Stimulated activated CD4-positive, alpha-beta T cell treated with anti-CD3 and anti-CD28 coated beads, TNF-alpha, amount 100 ng/mL, for 48 hours (primary cell): ENCODE measurements at places on chromosomes 7 and 10.

- DNase-seq, result no peak
Measured at GRCh38 chr7:84532196-84532595, 337.6 kb upstream of the SEMA3A start.

DNA sequence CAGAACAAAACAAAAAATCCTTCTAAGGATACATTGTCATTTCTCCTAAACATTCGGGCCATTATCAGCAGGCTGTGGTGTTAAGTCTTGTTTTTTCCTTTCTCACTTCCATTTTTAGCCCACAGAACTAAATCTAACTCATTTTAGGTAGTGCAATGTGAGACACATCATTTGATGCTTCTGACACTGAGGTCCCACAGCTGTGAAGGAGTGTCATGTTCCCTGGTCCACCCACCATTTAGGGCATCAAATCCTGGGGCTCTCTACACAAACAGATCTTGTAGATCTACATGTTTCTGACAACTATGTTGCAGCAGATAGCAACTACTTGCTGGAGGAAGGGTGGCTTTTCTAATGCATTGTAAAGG, 232.5 kb upstream of the IGFBP3 start:
- DNase-seq, result no peak

DNA sequence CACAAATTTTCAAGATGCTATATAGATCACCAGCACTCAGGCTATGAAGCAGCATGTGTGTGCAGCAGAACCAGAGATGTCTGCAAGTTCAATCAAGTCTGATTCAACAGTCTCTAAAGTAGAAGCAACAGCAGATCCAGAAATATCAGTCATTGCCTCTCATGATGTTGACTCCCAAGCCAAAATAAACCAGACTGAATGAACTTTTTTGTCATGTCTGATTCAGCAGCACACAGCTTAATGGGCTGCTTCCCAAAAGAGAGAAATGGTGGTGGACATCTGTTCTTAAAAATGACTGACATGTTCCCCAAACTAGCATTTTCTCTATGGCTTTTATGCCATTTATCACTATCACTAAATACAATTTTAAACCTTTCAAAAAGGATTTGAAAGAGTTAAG, 53.8 kb downstream of the TMEM26 start:
- DNase-seq, result no peak

DNA sequence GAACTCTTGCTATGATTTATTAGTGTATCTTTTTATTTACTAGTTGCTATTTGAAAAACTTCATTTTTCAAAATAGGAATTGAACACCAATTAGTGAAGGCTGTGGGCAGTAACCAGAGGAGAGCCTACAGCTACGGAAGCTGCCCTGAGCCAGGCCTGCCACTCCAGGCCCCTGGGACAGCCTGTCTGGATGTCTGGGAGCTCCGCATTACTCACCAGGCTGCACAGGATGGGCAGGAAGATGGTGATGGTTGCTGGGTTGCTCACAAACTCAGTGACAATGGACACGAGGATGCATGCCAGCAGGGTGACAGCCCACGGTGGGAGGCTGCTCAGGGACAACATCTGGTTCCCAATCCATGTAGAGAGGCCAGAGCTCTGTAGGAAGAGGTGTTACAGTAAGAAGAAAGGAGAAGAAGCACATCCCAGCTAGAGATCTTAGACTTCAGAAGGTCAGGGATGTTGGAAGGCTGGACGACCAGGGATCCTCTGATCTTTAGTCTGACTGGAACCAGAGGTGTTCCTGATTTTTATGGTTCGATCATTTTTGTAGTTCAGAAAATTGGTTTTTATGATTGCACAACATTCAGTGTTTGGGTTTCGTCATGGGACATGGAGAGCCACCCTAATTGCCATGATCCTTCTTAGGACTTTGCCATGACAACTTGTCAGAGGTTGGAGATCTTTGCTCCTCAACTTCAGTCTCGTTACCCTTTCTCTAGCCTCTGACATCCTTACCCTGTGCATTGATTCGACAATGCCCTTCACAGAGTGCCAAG, 23.2 kb downstream of the STMP1 start:
- DNase-seq, result no peak

DNA sequence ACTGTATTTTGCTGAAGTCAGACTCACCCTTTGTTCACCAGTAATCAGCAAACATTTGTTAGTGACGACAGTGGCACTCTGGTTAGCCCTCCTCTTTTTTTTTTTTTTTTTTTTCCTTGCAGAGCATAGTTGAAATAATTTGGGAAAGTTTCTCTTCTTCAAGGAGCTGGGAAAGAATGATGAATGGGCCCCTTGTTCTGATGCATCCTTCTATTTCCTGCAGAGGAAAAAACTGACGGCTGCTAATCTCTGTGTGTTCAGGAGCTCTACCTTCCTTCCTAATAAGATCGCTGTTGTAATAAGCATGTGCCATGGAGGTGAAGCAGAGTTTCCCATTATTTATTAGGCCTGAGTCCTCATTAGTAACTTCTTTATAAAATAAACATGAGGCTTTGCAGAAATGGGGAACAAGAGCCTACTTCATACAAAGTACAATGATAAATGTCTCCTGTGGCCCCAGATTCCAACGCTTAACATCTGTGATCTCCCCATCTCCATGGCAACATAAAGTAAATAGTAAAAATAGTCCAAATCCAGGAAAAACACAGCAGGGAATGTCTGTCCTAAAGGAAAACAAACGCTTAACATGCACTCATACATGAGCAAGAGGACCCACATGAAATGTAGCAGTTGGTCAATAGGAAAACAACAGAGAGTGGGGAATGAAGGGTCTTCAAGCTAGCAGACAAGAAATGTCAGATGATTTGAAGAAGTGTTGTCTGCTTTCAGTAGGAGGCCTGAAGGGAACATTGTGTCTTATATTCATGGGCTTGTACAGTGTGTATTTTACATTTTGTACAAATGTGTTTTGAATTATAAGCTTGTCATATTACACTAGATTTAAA, 59.1 kb upstream of the CALD1 start:
- no peak for DNase-seq

DNA sequence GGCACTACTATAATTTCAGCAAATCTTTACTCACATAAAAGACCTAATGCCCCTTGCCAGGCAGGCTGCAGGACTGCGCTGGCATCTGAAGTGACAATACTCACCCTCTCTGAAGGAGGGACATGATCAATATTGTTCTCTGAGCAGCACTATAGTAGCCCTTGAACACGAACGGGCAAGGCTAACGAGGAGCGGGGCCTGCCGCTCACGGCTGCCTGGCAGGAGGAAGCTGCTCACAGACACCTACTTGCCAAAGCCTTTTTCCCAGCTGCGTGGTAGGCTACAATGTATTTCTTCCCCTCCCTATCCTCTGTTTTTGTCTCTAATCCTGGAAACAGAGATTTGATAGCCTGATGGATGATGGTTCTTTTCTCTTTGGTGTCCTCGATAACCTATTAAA, 19.9 kb downstream of the PUS7 start:
- no peak for DNase-seq

GRCh38 chr7:30764030-30764975, 6.9 kb upstream of the MINDY4 start:
- no peak for DNase-seq

- DNase-seq, result no peak
Measured at GRCh38 chr10:118045158-118045836, 1.4 kb downstream of the RAB11FIP2 start.

DNA sequence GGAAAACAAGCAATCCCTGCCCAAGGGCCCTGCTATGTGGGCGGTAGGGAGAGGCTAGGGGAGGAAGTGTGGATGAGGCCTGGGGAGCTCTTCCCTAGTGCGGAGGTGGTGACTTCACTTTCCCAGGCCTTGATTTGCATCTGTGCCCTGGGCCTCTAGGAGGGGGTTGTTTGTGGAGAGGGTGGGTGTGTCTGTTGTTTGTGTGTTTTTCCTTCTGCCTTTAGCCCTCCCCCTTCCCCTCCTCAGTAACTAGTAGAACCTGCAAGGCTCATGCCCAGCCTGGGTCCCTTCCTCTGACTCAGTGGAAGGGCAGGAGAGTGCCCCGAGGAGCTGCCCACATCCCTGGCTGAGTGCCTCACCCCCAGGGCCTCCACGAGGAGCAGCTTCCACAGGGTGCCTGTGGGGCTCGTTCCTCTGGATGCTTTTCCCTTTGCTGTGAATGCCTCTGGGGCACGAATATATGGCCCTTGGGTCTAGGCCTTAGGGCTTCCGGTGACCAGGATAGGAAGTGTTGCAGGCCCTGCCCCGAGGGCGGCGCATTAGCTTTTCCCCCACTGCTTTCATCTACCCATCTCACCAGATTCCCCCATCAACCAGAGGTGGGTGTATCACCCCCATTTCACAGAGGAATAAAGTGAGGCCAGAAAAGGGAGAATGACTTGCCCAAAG, 89.4 kb upstream of the DUSP5 start:
- no peak for DNase-seq

DNA sequence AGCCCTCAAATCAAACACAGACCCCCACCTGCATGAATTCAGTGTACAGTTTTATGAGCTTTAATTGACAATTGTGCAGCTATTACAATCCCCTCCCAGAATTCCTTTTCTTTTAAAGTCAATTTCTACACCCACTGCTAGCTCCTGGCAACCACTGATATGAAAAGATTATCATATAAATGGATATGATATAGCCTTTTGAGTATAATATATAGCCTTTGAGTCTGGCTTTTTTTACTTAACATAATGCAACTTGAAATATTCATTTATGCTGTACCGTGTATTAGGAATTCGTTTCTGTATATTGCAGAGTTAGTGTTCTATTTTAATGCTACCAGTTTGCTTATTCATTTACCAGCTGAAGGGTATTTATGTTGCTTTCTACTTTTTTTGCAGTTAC, 127.7 kb downstream of the CCSER2 start:
- DNase-seq, result no peak

GRCh38 chr10:71888623-71889387, 37.8 kb upstream of the PSAP start:
- peak; percentile 58 for DNase-seq

GRCh38 chr7:112638675-112639400, 151.4 kb downstream of the TMEM168 start:
- DNase-seq, result no peak

- no peak for DNase-seq
Measured at GRCh38 chr10:46097576-46098317, 51.7 kb upstream of the MSMB start.

- no peak for DNase-seq
Measured at GRCh38 chr7:12800486-12800885, 113.1 kb downstream of the ARL4A start.

GRCh38 chr10:99612167-99612831, 7.9 kb downstream of the SLC25A28 start:
- no peak for DNase-seq

DNA sequence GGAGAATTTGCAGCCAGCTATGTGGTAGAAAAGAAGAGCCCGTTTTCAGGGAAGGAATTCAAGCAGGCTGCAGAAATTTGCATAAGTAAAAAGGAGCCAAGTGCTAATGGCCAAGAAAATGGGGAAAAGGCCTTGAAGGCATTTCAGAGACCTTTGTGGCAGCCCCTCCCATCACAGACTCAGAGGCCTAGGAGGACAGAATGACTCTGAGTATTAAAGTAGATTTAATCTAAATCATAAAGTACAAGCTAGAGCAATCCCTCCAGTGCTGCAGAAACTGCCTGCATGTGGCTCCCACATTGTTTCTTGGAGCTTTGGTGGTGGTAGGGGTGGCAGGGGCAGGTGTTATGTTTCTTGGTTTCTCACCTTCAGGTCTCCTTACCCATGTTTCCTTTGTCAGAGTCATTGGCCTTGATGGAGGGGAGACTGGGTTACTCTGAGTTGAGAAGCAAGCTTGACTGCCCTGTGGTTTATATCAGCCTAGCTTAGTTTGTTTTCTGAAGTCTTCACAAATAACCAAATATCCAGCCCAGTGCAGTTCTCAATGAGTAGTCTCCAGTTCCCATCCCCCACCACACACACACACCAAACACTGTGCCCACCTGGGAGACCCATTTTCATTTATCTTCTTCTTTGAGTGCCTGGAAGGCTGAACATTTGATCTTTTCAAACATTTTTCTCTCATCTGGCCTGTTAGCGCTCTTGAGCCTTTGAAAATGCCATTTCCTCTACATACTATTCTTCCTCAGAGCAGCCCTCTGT, 34.5 kb downstream of the ITPRIP start:
- DNase-seq, result no peak

GRCh38 chr10:1204434-1205326, 148.5 kb downstream of the WDR37 start:
- no peak for DNase-seq

DNA sequence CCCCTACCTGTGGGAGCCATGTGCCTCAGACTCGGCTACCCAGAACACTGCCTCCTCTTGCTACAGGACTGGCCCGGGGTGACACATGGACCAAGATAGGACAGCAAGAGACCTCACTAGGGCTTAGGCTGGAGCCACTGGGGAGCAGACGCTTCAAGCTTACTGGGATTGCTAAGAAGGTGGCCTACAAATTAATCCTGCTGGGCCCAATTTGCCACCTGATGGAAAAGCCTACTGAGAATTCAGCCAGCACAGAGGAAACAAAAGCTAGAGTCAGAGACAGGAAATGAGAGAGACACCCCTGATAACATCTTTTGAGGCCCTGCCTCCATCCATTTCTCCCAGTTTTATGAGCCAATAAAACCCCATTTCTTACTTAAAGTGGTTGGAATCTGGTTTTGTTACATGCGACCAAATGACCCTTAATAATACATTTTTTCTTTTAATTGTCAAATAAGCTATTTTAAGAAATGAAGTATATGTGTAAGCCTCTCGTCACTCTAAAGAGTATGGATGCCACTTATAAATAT, 282.1 kb downstream of the CXCL12 start:
- DNase-seq, result no peak

- no peak for DNase-seq
Measured at GRCh38 chr10:130335336-130335735, 199.1 kb downstream of the GLRX3 start.

GRCh38 chr10:28281726-28282315, 21.0 kb downstream of the MPP7 start:
- no peak for DNase-seq

DNA sequence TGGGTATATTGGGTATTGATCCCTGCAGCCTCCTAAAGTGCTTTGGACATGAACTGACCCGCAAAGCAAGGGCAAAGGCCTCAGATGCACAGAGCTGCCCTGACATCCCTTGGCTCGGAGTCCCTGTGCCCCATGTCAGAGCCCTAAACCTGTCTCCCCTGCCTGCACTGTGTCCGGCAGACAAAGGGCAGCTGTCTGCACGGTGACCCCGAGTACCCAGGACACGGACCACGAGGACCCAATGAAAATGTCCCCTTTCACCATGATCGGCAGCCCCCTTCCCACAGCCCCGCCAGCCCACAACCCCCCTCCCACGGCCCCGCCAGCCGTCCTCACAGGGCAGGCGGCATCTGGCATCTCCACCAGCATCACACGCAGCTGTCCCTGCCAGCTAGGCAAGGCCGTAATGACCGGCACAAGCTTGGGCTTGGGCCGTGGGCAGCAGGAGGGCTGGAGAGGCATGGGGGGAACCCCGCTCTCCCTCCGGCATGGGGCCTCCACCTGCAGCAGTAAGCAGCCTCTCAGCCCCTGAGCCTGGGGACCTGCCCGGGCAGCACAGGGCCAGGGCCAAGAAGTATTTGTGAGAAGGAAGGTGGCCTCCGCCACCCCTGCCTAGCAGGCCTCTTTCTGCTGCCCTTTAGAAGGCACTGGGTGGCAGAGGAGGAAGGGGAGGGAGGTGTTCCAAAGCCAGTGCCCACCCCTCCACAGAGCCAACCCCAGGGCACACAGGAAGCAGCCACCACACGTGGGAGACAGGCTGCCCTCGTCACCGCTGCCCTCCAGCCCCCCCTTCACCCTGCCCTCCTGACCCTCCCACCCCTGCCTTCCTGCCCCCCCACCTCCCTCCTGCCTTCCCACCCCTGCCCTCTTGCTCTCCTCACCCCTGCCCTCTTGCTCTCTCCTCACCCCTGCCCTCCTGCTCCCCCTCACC, 10.1 kb downstream of the NUDT1 start:
- no peak for DNase-seq

- no peak for DNase-seq
Measured at GRCh38 chr10:79883986-79884385, 57.4 kb downstream of the NUTM2E start.

- DNase-seq, result no peak
Measured at GRCh38 chr10:96305019-96305418, 785 bp downstream of the DNTT start.
